Activated T-helper 1 cell treated with anti-CD3 and anti-CD28 coated beads, Interleukin-2, amount 50 U/mL, for 16 hours (primary cell): ENCODE measurements at places on chromosomes 2 and 18.

GRCh38 chr2:154198866-154199265 is 327.1 kb downstream of the GALNT13 start:
- DNase-seq, result no peak

DNA sequence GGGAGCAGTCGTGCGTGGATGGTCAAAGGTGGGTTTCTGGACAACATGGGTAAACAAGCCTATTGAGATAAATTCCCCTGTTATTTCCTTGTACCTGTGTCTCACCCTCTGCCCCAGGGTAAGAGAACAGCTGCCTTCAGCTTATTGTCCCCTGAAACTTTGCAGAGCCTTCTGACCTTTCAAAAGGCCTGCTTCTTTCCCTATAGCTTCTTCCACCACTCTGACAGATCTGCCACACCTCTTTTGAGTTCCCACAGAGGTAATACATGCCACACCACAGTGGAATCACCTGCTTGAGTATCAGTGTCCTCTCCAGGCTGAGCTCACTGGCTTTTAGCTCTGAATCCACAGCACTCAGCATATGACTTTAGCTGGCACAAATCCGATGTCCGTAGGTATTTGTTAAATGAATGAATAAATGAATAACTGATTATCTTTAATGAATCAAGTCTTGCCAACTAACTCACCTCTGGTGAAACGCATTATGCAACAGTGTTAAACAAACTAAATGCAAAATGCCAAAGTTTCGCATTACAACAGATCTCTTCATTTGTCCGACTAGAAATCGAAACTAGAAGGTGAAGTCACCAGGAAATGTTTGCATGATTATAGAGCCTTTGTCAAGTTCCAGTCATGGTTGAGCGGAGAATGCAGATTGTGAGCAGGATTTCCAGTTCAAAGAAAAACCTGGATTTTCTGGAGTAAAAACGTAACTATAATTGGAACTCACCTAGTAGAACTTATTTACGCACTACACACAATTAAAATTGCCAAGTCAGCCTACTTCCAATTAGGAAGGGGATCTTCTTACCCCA is 16.4 kb downstream of the DYNAP start:
- no peak for DNase-seq

- no peak for DNase-seq
Observed at GRCh38 chr2:190649798-190650390, 1.0 kb downstream of the NAB1 start.

DNA sequence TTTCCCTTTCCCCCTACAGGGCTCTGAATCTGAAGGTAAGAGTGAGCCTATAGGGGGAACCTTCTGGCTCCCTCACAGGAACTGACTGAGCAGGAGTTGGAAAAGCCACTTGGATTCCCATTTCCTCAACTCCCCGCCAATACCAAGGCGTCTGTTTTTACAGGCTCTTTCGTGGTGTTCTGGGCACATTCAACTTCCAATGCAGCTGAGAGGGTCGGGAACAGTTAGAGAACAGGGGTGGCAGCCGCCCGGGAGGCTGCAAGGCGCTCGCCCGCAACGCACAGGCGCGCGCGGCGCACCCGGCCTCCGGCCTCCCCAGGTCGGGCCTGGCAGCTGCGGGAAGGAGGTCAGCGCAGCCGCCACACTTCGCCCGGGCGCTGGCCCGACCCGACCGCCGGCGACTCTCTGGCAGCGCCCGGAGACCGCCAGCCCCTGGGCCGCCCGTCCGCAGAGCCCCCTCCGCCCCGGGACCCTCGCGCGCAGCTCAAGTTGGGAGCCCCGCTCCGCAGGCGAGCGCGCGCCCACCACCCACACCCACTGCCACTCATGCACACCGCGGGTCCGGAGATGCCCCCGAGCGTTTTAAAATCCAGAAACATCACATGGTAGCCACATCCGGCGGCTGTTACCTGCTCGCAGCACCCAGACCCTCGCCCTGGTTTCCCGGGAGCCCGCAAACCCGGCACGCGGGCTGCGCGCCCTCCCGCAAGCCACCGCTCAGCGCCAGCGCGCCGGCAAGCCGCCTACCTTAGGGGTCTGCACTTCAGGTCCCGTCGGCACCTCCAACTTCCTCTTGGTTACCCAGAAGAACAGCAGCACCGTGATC is 816 bp downstream of the GALNT14 start:
- no peak for DNase-seq

DNA sequence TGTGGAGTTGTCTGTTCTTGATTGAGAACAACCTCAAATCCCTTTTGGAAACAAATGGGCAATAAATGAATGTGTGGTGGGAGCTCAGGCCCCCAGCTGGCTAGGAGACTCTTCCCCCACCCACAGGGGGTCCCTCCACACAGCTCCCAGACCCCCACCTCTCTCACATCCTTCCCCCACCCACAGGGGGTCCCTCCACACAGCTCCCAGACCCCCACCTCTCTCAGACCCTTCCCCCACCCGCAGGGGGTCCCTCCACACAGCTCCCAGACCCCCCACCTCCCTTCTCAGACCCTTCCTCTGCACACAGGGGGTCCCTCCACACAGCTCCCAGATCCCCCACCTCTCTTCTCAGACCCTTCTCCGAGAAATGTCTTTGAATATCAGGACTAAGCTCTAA is 79.0 kb upstream of the CTDP1 start:
- DNase-seq, result no peak

GRCh38 chr2:236833501-236834073 is 252.1 kb upstream of the COPS8 start:
- no peak for DNase-seq

GRCh38 chr2:41283079-41283775 is 764.6 kb upstream of the PKDCC start:
- DNase-seq, result no peak

DNA sequence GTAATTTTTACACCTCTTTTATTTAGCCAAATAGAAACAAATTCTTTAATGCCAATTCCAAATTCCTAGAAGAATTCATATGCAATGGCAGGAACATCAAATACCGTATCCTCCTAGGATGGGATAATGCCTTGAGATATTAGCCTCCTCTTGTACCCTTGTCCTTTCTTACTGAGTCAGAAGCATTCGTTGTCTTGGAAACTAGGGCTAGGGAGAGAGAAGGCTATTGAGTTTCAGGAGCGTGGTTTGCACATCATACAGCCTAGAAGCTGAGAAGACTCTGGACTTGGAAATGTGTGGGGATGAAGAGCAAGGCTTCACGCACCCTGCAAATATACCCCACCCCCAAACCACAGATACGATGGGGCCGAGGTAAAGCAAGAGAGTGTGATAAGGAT is 300.7 kb downstream of the SP3 start:
- DNase-seq, result no peak

- no peak for DNase-seq
Observed at GRCh38 chr2:174730698-174731018, 33.6 kb downstream of the CHRNA1 start.

- no peak for DNase-seq
Observed at GRCh38 chr2:8462899-8463648, 218.8 kb upstream of the ID2 start.

DNA sequence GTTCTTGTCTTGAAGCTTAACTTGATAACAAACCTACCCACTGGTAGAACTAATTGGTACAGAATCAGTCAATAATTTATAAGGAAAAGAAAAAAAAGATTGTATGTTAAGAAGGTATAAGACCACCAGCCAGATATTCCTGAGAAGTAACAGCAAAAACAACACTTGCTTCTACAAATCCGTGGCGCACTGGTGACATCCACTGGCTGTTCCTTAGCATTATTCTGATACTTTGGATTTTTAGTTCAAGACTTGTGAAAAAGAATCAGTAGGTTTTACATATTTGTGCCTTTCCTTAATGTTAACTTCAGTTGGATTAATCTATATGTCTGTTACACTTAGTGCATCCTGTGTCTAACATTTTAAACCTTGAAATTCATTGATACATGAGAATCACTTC is 141.8 kb downstream of the GRB14 start:
- no peak for DNase-seq

DNA sequence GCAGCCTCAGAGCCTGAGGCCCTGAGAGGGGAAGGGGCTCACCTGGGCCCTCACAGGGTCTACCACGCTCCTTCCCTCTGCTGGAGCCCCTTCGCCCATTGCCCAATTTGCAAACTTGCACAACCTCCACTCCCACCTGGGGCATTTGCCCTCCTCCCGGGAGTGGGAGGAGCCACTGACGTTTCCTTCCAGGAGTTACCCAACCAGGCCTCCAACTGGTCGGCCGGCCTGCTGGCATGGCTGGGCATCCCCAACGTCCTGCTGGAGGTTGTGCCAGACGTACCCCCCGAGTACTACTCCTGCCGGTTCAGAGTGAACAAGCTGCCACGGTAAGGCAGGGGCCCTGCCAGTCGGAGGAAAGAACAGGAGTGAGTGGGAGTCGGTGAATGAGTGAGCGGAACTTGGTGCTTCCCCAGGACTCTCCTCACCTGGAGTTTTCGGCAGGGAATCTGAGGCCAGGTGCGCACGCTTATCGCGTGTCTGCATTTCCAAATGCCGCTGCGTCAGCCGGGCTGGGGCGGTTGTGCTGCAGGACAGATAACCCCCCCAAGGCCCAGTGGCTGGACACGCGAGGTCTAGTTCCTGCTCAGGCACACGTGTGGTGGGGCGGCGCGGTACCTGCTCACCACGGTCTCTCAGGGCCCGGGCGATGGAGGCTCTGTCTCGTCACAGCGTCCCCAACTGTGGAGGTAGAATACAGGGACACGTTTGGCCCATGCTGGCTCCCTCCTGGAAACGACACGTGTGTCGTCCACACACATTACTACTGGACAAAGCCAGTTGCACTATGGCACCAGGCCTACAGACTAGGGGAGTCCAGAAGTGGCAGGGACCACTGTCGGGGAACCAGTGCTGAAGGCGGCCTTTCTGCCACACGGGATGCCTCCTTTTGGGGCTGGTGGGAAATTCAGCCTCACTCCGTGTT is 11.7 kb downstream of the ANO7 start:
- no peak for DNase-seq

DNA sequence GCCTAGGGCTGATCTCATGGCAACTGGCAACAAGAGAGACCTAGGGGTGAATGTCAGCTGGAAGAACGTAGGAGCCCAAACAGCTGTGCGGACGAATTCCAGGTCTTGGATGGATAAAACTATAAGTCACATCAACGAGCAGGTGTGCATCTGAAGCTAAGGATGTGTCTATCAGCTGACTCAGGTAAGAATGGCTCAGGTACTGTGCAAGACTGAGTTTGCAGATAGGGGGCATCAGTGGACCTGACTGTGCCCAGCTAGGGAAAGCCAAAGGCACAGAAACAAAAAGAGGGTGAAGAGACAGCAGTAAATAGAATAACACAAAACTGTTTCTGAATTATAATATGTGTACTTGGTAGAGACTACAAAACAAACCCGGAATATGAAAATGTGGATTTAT is 357.3 kb downstream of the ZEB2 start:
- peak; percentile 3 for DNase-seq

- no peak for DNase-seq
Observed at GRCh38 chr18:61628085-61628484, 264.7 kb downstream of the RNF152 start.

DNA sequence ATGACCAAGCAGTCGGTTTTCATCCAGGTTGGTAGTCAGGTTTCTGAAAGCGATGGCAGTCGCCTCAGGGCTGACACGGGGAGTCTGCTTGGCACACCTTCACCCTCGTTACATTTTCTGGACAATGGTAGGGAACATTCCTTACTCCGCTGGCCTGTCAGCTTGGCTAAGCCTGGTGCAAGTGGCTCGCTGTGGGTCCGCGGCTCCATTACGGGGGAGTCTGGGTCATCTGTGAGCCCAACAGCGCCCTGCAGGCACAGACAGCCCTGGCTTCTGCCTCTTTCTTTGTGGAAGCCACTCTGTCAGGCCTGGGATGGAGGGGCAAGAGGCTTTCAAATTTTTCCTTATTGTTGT is 95.6 kb downstream of the HDAC4 start:
- no peak for DNase-seq

DNA sequence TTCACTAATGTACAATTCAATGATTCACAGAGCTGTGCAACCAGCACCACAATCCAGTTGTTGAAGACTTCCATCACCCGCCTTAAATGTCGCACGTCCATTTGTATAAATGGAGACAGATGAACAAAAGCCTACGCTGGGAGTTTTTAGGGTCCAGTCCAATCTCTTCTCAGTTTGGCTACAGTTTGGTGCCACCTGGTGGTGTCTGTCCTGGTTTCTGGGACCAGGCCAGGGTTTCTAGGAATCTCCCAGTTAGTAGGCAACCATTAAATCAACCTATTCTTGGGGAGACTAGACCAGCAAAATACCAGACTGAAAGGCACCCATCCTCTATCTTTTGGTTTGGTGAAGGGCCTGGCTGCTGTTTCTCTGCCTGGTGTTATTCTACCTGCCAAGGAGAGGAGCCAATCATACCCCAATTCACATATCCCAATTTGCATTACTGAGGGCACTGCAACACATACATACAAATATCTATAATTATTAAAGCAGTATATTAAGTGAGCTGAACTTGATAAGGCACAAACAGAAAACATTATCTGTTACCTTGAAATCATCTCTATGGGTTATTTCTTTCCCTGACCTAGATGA is 3.2 kb upstream of the DDX1 start:
- DNase-seq, result no peak

- DNase-seq, result no peak
Observed at GRCh38 chr2:80529466-80530165, 225.1 kb upstream of the LRRTM1 start.

GRCh38 chr2:28276076-28276618 is 116.5 kb upstream of the FOSL2 start:
- DNase-seq, result no peak

- DNase-seq, result no peak
Observed at GRCh38 chr2:71478806-71479205, 25.4 kb downstream of the DYSF start.

DNA sequence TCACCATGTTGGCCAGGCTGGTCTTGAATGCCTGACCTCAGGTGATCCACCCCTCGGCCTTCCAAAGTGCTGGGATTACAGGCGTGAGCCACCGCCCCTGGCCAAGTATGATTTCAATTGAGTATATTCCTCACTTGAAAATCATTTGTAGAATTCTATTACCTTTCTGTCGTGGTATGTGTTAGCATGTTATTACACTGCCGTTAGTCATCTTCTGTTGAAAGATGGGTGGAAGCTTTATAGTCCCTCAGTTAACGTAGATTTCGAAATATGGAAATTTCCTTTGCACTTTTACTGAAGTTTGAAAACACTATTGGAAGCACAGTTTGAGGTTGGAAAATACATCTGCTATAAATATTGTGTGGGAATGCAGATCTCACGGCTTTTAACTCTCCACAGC is 14.7 kb downstream of the NIFK start:
- DNase-seq, result no peak

- DNase-seq, result no peak
Observed at GRCh38 chr18:3248658-3249359, 1.2 kb downstream of the MYL12A start.

DNA sequence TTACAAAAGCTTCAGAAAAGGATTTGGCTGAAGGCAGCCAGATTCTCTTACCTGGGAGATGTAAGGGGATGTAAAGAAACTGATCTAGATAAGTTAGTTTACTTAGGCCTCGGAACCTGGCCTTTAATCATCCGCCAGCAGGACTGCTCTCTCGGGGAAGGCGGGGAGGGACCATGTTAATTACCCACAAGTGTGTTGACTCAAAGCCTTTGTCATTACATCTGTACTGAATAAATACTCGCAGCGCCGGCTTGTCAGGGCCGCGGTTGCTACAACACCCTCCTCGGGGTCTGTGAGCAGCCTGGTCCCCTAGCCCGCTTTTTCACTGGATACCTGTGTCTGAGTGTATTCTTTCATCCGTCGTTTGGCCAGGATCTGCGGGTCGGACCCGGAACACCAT is 6.7 kb downstream of the CHMP3 start:
- no peak for DNase-seq

- DNase-seq, result no peak
Observed at GRCh38 chr2:47038656-47039488, 116.2 kb downstream of the STPG4 start.

GRCh38 chr2:165833156-165833555 is 39.1 kb upstream of the GALNT3 start:
- DNase-seq, result no peak
